Head of caudate nucleus (tissue), 42 donors: ENCODE measurements at places on chromosomes 7 and 10.

DNA sequence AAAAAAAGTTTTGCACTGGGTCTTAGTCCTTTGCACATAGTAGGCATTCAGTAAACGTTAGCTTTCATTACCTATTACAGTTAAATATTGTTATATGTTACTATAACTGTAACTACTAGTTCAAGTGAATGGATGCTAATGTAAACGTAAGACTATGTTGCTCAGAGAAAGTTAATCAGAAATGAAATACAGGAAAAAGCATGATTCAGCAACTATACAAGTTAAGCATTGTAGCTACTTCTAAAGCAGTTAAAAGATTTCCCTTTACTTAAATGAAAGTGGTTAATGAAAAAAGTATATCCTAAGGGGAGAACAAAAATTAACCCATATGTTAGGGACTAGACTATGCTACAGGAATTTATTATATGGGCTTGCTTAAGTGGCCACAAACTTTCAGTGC, 121.2 kb downstream of the SKAP2 start:
- DNase-seq: no peak

DNA sequence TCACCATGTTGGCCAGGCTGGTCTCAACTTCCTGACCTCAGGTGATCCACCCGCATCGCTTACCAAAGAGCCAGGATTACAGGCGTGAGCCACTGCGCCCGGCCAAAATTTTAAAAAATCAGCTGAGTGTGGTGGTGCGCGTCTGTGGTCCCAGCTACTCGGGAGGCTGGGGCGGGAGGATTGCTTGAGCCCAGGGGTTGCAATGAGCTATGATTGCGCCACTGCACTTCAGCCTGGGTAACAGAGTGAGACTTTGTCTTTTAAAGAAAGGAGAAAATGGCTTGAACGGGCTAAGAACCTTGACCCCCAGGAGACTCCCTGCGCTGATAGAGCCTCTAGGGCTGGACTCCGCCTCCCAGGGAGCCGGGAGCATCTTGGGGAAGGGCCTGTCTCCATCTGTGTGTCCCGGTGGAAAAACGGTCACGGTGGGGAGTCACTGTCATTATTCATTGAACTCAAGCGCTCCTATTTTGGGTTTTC, 760 bp upstream of the KCTD7 start:
- no peak for DNase-seq

DNA sequence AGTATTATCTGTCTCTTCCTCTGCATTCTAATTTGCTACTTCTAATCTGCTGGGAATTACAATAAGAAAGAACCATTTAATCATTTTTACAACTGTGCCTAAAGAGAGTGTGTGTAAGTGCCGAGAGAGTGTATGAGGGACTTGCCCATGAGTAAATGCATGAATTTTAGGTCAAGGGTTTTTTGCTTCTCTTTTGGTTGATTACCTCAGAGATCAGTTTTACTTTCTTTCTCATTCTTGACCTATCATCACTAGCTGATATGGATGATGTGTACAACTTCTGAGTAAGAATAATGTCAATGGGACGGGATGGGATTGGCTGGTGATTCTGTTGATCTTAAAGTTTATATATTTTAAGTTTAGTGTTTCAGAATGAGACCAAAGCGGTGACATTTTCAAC, 47.8 kb downstream of the IKZF1 start:
- DNase-seq: no peak

- DNase-seq: no peak
Measured at GRCh38 chr7:115410972-115411686, 489.2 kb downstream of the MDFIC start.

DNA sequence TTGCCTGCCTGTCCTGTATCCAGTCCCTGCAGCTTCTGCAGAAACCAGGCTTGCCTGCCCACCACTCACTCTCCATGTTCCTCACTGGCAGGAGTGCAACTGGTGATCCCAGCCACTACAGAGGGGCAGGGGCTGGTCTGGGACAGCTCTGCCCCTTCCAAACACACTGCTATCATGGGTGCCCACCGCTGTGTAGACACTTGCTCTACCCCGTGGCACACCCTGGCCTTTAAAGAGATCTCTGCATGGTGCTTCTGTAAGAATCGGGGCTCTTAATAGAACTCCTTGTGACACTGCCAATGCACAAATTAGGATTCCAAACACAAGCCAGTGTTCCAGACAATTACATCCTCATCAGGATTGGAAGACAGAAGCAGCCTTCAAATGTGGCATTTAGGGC, 41.7 kb downstream of the C10orf90 start:
- DNase-seq: no peak

GRCh38 chr7:12256090-12256489, 45.0 kb downstream of the TMEM106B start:
- no peak for DNase-seq

DNA sequence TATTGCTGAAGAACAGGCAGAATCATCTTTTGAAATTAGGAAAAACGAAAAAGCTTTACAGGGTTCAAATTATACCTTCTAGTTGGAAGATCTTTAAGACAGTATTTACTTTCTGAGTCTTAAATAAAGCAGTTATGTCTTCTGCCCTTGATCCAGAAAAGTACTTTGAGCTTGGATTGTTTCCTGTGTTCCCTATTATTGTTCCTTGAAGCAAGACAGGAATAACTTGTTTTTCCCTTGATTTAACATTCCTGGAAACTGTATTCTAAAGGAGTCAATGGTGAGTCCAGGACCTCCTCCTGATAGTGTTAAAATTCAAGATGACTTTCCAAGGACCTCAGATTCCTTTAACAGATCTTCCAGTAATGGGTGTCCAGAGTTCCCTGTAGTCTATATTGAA, 74.3 kb upstream of the GATA3 start:
- DNase-seq: no peak

- DNase-seq: no peak
Measured at GRCh38 chr10:80760914-80761371, 223.2 kb downstream of the SH2D4B start.

DNA sequence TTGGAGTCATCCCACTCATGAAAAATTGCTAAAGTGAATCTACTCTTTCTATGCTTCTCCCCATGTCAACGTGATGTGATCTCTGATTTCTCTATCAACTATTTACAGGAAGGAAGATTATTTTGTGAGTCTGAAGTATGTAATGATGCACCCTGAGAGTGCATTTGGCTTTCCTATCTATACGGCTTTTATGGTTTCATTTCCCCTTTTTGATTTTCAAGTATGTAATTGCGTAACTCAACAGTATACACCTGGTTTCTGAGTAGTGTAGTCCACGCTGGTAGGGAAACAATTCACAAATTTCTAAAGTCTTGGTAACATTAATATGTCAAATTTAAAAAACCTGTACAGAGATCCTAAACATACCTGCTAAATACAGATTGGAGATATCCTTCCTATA, 194.7 kb upstream of the SEMA3A start:
- DNase-seq: no peak

DNA sequence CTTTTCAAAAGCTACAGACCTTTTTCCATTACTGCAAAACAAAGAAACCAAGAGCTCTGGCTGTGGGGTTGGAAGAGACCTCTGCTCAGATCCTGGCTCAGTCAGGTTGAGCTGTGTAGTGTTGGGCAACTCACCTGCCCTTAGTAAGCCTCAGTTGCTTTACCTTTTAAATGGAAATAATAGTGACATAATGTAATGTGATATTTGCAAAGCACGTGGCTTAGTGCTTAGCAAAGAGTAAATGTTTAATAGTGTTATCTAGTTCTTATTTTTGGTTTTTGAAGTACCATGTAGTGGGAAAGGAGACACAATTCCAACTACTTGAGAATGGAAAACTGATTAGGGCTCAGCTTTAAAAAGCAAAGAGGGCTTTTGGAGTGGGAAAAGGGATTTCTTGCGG, 100.2 kb downstream of the SVIL start:
- DNase-seq: no peak

GRCh38 chr10:112369495-112370423, 4.2 kb upstream of the ACSL5 start:
- DNase-seq: no peak

DNA sequence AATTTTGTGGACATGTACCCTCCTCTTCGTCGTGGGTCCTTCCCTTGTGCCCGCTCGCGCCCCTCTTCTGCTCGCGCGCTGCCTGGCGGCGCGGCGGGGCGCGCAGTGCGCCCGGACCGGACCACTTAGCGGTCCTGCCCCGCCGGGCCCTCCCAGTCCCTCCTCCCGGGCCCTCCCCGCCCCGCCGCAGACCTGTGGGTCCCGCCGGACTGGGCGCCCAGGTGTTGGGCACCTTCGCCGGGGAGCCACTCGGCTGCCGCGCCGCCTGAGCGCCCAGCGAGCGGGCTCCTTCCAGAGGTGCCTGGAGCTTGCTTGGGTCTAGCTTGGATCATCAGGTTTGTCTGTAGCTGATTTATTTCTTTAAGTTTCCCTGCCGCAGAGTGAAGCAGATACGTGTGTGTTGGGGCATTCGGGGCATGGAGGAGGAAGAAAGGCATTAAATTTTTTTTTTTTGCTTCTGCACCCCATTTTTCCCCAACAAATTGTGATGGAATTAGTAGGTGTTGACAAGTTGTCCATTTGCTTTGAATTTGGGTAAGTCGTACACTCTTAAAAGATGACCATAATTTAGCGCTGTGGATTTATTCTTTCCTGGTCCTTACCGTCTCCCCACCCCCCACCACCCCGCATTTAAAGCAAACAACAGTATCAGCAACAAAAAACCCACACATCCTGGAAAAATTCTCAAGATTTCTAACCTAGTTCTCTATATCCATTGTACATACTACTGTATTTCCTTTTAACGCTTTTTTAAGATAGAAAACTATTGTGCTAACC, 905 bp downstream of the C1GALT1 start:
- peak; percentile 44 for DNase-seq

GRCh38 chr7:138396251-138397070, 63.6 kb upstream of the TRIM24 start:
- DNase-seq: no peak

DNA sequence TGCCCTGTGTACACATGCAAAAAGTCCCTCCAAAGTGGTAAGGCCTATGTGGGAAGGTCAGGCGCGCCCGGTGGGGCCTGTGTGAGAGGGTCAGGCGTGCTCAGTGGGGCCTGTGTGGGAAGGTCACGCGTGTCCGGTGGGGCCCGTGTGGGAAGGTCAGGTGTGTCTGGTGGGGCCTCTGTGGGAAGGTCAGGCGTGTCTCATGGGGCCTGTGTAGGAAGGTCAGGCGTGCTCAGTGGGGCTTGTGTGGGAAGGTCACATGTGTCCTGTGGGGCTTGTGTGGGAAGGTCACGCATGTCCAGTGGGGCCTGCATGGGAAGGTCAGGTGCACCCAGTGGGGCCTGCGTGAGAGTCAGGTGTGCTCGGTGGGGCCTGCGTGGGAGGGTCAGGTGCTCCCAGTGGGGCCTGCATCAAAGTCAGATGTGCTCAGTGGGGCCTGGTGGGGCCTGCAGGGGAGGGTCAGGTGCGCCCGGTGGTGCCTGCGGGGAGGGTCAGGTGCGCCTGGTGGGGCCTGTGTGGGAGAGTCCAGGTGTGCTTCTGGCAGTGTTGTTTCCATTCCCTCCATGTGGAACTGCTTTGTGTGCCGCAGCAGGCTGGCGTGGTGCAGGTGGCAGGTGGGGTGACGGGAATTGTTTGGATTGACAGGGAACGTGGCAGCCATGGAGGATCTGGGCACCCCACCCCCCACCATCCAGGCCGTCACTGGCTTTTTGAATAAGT, 15.4 kb downstream of the LRRC27 start:
- no peak for DNase-seq

- DNase-seq: no peak
Measured at GRCh38 chr7:100457033-100457432, 7.0 kb downstream of the SPACDR start.

DNA sequence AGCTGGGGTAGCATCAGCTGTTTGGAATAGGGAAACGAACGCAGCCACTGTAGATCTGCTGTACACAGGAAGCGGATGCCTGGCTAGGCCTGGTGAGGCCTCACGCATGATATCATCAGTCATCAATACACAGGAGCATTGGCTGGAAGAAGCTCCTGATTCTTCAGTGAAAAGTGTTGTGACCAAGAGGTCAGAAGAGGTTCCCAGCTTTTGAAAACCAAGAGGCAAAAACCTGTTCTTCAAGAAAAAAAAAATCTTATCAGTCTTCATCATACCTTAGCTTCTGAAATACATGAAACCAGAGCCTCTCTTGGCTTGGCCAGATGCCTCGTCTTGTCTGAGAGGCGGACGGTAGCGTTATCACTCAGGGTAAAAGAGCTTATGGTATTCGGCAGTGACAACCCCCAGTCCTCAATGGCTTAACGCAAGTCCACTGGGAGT, 139.3 kb upstream of the TCF7L2 start:
- no peak for DNase-seq

GRCh38 chr10:67297637-67298181, 371.9 kb downstream of the LRRTM3 start:
- DNase-seq: no peak

DNA sequence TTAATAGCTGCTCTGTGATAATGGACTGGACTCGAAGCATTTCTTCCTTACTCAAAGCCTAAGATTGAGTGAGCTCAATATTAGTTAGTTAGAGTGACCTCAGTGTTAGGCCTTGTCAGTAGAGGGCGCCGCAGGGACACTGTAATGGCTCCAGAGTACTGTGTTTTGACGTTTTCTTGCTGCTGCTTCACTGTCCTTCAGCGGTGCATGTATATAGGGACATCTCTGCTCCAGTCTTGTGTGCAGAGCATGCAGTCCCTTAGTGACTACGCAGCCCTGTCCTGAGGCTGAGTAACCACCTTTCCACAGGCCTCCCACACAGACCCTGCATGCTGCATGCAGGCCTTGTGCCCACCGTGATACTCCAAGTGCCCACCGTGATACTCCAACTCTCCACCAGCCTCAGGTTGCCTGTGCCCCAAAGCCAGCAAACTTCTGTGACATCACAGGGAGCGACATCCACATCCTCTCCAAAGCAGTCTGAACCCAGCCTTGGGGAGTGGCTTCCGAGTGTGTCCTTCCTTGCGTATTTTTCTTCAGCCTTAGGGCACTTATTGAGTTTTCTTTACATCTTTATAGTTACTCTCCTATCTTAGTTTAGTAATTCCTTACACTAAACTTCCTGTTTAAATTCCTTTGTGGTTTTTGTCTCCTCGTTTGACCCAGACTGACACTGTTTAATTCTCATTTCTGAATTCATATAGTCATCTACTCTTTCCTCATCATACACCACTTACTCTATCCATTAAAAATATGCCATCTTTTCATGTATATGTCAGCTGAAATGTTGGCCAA, 118.2 kb downstream of the JAZF1 start:
- peak; percentile 73 for DNase-seq

DNA sequence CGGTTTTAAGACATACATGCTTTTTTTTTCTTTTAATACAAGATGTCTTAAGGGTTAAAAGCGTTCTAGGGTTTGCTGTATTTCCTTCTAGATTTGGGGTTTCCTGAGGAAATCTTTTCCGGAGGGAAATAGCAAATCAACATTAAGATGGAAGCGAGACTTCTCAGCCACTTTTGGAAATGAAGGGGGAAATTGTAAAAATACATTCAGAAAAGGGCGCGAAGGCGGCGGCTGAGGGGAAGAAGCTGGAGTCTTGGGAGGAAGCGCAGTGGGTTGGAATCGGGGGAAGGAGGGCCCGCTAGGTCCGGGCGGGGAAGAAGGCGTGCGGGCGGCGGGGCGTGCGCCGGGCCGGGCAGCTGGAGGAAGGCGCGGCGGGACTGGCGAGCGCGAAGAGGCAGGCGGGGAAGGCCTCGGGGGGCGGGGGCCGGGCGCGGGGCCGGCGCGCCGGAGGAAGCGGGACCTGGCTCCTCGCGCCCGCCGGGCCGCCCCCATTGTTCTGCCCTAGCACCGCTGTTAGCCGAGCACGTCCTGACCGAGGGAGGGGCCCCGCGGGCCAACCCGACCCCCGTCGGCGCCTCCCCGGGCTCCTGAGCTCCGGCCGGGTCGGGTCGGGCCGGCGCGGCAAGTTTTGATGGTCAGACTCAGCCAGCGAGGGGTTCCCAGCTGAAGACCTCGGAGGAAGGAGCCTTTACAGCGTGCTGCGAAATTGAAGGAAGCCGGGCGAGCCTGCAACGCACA, 1.5 kb upstream of the SKIDA1 start:
- peak; percentile 61 for DNase-seq
